ENCODE measurements at places on chromosomes 5 and 9.

DNA sequence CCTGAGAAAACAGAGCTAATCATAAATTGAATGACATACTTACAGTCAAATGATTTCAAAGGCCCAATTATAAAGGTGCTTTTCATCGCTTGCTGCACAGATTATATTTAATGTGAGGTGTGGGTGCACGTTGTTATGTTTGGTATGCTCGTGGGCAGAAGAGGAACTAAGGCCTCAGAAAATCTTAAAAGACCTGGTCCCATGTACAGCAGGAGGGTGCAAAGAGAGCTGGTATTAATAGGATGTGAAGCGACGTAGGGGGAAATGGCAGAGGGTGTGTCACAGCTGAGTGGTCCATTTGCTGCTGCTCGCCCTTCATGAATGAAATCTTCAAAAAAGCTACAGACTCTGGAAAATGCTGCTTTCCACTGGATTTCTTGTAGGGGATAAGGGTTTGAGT lies 40.5 kb upstream of the IFNK start:
- DNase-seq: no peak

- no peak for DNase-seq
Observed at GRCh38 chr9:4062966-4063365, 236.9 kb downstream of the GLIS3 start.

GRCh38 chr9:121860744-121861143 lies 209.3 kb downstream of the DAB2IP start:
- DNase-seq: no peak

DNA sequence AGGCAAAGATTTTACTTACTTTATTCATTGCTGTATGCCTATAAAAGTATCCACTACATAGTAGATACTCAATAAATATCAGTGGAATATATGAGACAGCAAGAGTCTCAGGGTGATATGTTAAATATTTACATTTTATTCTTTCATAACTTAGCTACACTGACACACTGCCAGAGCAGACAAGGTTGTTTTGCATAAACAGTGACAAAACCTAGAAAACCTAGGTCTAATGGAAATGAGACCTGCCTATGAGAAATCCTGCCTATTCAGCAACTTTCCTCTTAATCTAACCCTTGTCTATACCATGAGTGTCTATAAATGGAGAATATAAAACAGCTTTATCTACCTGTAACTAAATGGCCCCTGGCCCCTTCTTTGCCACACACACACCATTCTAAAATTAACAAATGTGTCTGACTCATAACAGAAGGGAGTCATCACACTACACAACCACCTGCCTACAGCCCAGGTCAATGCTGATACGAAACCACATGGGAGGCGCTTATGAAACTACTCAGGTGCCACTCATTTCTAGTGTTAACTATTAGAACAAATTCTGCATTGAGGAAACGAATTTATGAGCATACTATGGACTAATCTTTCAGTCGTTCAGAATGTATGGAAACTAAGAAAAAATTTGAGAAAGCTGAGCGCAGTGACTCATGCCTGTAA lies 60.3 kb downstream of the UBAP2 start:
- no peak for DNase-seq

All from nephron progenitor cell (in vitro differentiated cells).